ENCODE measurements at places on chromosomes 1 and 21.

DNA sequence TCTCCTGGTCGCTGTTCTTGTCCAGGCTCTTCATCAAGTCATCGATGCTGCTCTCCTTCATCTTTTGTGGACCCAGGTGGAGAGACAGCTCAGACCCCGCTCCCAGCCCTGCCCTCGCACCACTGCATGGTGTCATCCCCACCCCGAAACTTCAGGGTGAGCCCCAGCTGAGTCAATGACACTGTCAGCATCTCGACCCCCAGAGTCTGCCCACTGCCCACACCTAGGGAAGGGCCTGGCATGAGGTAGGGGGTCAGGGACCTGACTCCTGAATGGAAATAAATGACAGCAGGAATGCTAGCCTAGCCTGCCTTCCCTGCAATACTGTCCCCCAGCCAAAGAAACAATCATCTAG is 1.6 kb upstream of the S100A6 start:
- DNase-seq = no peak

DNA sequence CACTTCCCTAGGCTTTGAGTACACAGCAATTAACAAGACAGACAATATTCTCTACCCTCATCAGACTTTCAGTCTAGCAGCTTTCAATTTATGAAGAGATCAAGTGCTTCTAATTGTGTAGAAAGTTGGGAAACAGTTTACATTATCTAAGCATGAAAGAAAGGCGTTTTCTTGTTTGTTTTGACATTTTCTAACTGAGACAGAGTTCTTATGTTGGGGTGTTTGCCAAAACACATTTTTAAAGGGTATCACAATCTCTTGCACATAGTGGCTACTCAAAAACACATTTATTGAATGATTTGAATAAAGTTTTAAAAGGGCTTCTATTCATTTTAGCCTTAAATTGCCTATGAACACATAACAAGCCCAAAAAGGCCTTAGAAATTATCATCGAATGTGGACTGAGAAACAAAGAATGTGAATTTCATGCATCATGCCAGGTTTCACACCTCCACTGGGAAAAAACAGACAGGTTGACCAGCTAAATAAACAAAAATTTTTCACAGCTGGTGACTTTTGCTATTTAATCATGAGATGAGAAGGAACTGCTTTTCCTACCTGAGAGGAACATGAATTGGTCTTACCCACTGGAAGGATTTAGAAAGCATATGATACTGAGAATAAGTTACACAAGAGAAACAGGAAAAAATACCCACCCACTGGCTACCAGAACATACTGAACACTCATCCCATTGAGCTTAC is 394.5 kb upstream of the PKN2 start:
- no peak for DNase-seq

DNA sequence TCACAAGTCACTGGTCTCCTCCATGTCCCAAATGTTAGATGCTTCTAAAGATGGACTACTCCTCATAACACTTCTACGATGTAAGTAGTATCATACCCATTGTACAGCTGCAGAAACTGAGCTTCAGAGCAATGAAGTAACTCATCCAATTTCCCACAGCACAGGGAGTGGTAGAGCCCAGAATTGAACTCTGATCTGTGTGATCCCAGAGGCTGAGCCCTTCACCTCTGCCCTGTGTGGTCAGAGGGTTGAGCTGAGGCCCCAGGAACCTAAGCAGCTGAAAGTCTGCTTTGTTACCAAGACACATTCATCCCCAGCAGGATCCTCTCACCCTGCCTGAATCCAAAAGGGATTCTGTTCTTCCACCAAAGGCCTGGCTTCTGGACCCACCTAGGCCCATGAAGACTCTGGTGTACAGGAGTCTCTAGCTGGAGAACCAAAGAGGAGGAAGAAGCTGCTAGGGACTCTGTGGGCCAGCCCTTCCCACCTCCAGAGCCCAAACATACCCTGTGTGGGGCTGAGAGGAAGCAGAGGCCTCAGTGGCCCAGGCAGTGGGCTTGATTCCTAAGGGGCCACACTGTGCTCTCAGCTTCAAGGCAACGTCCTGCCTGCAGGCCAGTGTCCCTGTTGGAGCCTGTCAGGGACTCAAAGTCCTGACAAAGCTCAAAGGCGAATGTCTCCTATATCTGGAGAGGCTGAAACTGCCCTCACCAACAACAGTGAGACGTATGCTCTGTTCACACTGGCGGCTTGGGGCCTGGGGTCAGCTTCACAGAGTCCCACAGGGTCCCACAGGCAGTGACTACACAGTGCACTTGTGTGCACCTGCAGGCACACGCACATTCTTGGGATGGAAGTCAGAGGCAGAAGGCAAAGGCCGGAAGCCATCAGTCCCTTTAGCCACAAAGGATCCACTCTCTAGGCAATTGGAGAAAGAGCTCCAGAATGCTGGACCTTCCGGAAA is 40.4 kb upstream of the SLC30A1 start:
- no peak for DNase-seq

DNA sequence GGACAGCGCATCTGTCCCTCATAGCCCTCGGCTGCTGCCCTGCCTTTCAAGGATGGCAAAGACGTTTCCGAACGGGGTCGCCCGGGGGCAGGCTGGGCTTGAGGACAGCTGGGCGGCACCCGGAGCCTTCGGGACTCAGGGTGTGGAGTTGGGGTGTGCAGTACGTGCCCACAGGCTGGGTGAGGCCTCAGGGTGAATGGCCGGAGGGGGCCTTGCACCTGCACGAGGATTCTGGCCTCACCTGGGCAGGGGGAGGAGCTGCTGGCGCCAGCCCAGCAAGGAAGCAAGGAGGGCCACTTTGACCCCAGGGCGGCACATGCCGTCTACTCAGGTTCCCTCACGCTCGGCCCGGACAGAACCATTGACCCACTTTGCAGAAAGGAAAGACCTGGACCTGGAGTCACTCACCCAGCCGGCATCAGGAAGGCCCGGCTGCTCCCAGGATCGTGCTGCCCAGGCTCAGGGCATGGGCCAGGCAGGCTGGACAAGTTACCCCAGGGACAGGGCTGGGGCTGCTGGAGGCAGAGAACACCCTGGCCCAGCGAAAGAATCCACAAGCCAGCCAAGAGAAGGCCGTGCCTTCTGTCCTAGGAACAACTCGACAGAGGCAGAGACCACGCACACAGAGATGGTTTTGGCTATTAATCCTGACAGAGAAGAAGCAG is 65.1 kb upstream of the TTC34 start:
- no peak for DNase-seq

GRCh38 chr1:189429610-189430009 is 1048.1 kb downstream of the BRINP3 start:
- DNase-seq = peak; percentile 49

DNA sequence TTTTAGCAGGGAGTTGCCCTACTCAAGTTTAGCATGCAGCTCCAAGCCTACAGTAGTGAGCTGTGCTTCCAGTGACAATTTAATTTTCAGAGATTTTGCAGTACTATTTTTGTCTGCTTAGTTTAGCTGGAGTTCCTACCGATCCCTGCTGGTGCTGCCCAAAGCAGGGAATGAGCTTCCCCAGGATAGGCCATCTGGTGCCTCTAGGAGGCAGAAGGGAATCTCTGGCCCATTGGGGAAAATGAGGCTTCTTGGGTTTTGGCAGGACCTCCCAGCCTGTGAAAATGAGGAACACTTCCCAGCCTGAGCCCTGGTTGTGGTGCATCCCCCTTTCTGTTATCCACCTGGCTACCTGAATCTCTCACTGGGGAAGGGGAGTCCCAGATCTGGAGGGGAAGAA is 149.2 kb downstream of the RASAL2 start:
- DNase-seq = no peak

DNA sequence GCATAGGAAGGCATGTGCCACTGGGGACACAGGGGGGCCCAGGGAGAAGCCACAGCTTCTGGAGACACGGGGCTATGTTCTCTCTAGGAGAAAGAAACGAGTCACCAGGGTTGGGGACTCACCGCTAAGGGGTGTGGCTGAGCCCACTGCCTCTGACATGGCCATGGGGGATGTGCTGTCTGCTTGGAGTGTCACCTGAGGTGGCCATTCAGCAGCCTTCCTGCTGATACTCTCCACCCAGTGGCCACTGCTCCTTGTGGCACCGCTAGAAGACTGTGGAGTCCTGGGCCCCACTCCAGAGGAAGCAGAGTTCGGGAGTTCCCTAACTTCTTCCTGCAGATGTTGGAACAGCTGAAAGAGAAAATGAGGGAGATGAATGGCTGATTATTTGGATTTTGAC is 91.2 kb upstream of the SLC45A1 start:
- no peak for DNase-seq

- no peak for DNase-seq
Observed at GRCh38 chr1:3993619-3994375, 93.7 kb upstream of the C1orf174 start.
